ELF-1 (cell line): ENCODE measurements at places on chromosomes 13 and 19.
A peak's percentile ranks its signal among the peaks of the same experiment; 100 is the strongest.

- DNase-seq, result no peak
Measured at GRCh38 chr13:109803825-109804224, 17.4 kb upstream of the IRS2 start.

DNA sequence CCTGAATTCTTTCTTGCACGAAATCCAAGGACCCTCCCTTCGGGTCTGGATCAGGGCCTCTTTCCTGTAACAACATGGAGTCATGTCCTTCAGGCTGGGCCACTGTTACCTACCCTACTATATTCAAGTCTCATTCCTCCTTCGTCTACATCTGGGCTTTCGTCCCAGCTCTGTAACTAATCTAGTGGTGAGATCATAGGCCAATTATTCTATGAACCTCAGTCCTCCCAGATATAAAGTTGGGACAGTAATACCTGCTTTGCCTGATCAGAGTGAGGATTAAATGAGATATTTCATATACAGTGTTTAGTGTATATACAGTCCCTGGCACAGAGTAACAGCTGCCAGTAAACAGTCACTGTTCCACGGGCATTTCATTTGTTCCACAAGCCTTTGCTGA lies 48.3 kb upstream of the ATP12A start:
- no peak for DNase-seq

DNA sequence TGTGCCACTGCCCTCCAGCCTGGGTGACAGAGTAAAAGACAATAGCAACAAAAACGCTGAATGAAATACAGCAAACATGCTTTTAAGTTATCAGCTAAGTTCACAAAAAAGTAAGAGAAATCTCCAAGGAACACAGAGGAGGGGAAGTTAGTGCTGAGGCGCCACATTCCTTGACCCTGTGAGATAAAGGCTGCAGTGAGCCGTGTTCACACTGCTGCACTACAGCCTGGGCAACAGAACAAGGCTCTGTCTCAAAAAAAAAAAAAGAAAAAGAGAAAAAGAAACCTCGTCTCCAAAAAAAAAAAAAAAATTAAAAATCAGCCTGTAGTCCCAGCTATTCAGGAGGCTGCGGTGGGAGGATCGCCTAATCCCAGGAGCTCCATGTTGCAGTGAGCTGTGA lies 16.3 kb upstream of the DOCK6 start:
- no peak for DNase-seq

- peak; percentile 8 for DNase-seq
Measured at GRCh38 chr13:110756219-110756631, 42.7 kb downstream of the ING1 start.

DNA sequence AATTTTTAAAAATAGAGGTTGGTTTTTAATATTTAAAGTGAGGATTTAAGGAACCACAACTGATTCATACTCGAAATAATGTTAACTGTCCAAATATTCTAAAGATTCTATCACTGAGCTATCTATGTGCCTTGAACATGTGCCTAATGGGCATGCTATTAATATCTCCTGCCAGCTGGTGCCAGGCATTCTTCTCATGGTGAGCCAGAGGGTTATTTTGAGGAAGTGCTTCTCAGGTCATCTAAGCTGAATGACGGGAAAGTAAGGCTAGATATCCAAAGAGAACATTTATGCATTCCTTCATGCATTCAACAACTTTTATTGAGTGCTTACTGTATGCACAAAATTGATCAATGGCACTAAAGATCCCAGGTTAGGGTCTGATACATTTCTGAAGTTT lies 138.2 kb downstream of the PIBF1 start:
- DNase-seq, result no peak

GRCh38 chr19:54335164-54335563 lies 3.8 kb downstream of the LILRA4 start:
- DNase-seq, result no peak

- no peak for DNase-seq
Measured at GRCh38 chr13:50720861-50721671, 122.4 kb downstream of the DLEU7 start.

- DNase-seq, result peak; percentile 87
Measured at GRCh38 chr19:6718741-6719539, 1.5 kb downstream of the C3 start.

DNA sequence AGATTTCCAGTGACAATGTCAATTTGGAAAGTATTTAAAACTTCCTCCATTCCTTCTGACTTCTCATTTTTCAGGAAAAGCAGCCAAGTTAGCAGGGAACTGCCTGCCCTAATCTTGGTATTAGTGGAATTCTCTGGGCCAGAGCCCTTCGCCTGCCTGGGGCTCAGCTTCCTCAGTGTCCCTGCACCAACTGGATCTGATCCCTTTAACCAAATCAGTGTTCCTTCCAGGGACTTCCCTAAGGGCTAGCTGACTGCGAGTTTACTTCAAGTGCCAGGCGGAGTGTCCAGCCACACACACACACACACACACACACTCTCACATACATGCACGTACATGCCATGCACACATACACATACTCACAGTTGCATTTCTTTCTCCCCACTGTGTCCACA lies 20.0 kb downstream of the RAB20 start:
- peak; percentile 65 for DNase-seq

DNA sequence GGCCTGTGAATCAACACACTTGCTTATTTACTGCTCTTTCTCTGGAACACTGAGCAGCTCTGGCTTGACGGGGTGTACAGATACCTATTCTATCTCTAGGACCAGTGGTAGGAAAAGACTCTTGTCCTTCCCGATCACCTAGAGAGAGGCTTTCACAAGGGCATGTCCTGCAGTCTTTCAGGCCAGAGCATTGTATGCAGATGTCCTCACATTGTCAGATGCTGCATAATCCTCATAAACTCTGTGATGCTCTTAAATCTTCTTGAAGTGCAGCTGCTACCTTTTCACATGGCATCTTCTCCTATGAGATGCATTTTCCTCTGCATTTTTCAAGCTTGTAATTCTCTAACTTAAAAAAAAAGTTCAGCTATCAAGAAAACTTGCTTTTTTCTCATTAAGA lies 369.4 kb downstream of the OLFM4 start:
- DNase-seq, result no peak

DNA sequence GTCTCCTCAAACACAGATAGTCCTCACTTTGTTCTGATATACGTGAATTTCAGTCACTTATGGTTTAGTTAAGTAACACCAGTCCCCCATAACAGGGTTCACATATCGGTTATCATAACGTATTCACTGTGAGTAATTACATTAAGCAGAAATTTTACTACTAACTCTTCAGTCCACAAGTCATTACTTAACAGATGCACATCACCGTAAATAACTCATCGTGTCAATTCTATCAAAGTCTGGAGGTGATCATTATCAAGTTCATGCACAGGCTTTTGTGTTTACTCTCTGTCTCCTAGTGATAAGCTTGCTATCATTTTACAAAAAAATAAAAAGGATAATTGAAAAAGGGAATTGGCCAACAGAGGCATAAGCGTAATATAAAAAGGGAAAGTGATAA lies 287.4 kb upstream of the ATXN8OS start:
- DNase-seq, result no peak

GRCh38 chr13:26895808-26896466 lies 135.4 kb upstream of the GPR12 start:
- DNase-seq, result no peak

- peak; percentile 90 for DNase-seq
Measured at GRCh38 chr19:38264486-38265212, at the start of gene SPINT2. Gene SPINT2, plus strand, starts transcription at chr19:38264573. Its CDS starts 320 bp downstream, at chr19:38264893.

GRCh38 chr13:100392709-100393630 lies 195.6 kb downstream of the GGACT start:
- DNase-seq, result peak; percentile 87

DNA sequence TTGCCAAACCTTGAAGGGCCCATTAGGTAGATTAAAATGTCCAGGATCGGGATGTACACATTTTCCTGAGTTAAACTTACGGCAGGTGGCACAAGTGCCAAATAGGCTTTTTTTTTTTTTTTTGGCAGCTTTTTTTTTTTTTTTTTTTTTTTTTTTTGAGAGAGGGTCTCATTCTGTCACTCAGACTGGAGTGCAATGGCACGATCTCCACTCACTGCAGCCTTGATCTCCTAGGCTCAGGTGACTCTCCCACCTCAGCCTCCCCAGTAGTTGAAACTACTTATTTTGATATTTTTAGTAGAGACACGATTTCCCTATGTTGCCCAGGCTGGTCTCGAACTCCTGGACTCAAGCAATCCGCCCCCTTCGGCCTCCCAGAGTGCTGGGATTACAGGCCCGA lies 9.0 kb downstream of the IRGC start:
- DNase-seq, result no peak

GRCh38 chr13:75345193-75345592 lies 136.8 kb downstream of the TBC1D4 start:
- DNase-seq, result no peak

DNA sequence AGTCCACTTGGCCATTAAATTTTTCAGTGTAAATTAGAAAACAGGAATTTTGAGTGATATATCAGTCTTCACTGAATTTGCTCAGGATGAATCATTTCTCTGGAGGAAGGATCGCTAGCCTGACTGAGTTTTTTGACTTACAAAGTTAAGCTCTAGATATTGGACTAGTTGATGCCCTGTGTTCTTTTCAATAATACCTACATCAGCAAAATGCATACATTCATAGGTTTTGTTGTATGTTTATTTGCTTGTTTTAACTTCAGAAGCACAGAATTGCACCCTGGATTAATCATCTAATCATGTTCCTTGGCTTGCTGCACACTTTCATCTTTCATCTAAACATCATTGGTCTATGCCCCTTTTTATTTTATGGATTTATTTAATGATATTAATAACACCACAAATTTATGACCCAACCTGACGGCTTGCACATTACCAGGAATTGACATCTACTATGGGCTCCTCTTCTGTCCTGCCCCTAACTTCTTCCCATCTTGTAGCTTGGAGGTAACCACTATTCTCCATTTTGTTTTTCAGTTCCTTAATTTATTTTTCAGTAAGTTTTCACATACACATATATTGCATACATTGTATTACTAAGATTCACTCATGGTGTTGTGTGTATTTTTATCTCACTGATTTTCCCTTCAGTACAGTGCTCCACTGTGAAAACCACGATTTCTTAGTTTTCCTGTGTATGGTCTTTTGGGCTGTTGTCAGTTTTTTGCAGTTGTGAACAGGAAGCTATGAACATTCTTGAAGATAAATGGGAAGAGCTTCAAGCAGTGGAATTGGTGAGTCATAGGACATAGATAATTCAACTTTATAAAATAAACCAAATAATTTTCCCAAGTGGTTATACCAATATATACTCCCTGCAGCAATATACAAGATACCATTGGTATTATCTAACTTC lies 23.3 kb downstream of the COMMD6 start:
- DNase-seq, result no peak

GRCh38 chr13:62875118-62875640 lies 1459.5 kb upstream of the PCDH20 start:
- no peak for DNase-seq

DNA sequence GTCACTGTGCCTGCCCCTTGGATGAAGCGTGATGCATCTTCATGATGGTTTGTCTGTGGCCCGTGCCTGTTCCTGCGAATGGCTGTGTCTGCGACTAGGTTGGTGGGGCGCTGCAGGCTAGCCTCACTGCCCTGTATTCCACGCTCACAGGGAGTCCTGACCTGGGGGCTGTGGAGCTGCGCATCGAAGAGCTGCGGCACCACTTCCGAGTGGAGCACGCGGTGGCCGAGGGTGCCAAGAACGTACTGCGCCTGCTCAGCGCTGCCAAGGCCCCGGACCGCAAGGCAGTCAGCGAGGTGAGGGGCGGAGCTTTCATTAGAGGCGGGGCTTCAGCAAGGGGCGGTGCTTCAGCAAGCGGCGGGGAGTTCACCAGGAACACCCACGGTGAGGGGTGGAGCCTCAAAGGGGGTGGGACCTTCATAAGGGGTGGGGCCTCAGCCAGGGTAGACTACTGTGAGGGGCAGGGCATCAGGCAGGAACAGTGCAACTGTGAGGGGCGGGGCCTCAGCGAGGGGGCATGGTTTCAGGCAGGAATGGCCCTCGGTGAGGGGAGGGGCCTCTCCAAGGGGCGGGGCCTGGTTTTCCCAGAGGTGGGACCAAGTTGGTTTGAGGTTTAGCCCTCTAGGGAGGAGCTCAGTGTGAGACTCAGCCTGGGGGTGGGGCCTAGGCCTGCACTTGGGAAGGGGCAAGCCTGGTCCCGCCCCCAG lies 17.2 kb downstream of the PKN1 start:
- peak; percentile 95 for DNase-seq

- no peak for DNase-seq
Measured at GRCh38 chr13:113477724-113478123, 12.8 kb downstream of the DCUN1D2 start.

DNA sequence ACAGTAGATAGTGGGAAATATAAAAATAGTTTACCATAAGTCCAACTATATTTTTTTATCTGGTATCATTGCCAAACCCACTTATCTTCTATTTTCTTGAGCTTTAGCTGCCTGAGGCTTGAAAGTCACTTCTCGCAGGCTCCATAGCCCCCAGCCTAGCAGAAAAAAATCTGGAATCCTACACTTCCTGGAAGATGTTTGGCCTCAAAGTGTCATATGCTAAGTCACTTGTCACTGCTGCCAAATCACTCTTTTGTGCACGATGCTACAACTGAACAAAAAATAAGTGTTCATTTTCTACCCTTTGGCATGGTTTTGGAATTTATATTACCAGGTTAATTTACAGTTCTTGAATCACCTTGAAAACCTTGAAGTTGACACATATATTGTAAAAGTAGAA lies 612.5 kb upstream of the ATXN8OS start:
- no peak for DNase-seq

DNA sequence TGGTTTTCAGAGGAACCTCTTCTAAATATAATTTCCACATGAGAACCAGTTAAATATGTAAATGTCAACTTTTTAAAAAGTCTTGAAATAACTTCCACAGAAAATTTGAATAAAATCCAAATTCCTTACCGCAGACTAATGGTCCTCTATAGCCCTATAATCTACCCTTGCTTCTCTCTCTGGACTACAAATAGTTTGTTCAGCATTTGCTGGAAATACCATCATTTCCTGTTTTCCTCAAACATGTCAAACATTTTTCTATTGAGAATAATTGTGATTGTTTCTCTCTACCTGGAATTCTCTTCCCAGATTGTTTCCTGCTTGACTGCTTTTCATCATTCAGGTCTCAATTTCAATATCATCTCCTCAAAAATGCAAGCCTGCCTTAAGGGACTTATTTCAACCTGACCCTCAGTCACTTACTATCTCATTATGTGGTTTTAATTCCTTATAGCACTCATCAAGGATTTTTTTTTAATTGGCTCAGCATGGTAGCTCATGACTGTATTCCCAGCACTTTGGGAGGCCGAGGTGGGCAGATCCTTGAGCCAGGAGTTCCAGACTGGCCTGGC lies 898.9 kb upstream of the MIR17HG start:
- DNase-seq, result no peak

GRCh38 chr13:98397221-98397620 lies 179.7 kb downstream of the STK24 start:
- no peak for DNase-seq

DNA sequence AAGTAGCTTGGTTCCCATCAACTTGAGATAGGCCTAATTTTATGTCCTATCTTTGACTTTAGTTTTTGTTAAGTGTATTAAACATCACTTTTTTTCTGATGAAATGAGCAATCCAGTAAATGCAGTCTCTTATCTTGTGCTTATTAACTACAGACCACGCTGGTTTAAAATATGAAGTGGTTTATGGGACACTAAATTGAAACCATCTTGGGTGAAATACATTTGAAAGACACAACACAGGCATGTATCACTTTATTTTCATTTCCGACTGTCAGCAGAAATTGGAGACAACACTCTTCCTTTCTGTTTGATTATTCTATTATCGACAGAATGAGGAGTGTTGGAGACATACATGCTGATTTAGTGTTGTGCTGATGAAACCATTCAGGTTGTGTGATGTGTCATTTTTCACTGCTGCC lies 447.7 kb downstream of the GPC6 start:
- no peak for DNase-seq

- no peak for DNase-seq
Measured at GRCh38 chr13:29532821-29533220, 62.7 kb downstream of the SLC7A1 start.

- DNase-seq, result no peak
Measured at GRCh38 chr13:96762876-96763275, 231.4 kb downstream of the OXGR1 start.
